Right lobe of liver (tissue), 6 donors: ENCODE measurements at places on chromosomes 2 and 18. TPM values are rescaled to one million over a fixed set of nuclear protein-coding genes. Genes with fewer than 3 reads are reported as not detected.
A peak's percentile ranks its signal among the peaks of the same experiment; 100 is the strongest.

DNA sequence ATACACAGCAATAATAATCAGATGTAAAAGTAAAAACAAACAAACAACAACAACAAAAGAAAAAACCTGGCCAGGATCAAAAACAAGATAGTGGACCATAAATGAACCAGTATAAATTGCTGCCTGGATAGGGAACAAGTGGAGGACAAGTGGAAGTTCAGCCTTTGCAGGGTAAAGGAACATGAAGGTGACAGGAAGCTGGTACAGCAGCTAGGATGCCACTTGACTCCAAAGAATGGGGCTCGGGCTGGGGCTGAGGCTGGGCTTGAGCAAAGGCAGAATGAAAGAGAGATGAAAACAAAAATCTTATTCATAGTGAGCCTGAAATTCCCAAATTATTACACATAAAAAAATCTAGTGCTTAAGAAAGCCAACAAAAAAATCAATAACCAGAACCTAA, 146.5 kb downstream of the CDH2 start:
- no peaks in the 10 kb centered on the region for H3K36me3 ChIP-seq
- H3K4me3 ChIP-seq: no peak overlapping the region
- no peaks in the 10 kb centered on the region for H3K4me1 ChIP-seq
- H3K27ac ChIP-seq: no peak overlapping the region
- no peaks in the 10 kb centered on the region for H3K27me3 ChIP-seq

Gene FSHR
- 0.06 TPM for total RNA-seq

DNA sequence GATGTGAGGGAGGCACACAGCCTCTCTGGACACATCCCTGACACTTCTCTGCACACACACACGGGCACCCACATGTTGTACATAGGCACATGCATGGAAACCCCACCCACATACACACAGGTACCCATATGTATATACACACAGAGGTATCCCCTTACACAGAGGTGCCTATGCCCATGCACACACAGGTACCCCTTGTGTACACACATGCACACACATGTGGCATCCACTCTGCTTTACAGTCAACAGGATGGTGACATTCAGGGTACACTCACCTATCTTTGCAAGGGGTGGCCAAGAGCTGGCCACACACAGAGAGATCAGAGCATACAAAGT, 59.5 kb downstream of the FAM168B start:
- H3K36me3 ChIP-seq: no peaks in the 10 kb centered on the region
- DNase-seq: no peak

DNA sequence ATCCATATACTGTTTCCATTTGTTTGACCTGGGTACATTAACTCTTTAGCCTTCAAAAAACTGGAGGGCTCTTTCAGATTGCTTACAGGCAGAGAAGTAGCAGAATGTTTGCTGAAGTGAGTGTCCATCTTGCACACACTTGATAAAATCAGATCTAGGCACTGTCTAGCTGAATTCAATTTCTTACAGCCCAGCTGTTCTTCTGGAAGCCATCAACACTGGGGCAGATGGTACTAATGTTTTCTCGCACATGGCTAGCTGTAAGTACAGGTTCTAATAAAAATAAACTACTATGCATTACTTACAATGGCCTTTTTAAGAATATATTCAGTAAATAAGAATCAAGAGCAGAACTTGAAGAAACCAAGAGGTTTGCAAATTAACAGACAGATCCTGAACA, 175.9 kb downstream of the NBAS start:
- H3K27me3 ChIP-seq: no peaks in the 10 kb centered on the region
- no peak overlapping the region for H3K27ac ChIP-seq
- DNase-seq: no peak
- H3K36me3 ChIP-seq: peaks cover 4% of the 10 kb centered on the region

Gene TM4SF20
- not detected for total RNA-seq

GRCh38 chr2:31770741-31771140, 190.0 kb upstream of the SRD5A2 start:
- no peak for DNase-seq
- no peaks in the 10 kb centered on the region for H3K36me3 ChIP-seq
- H3K4me3 ChIP-seq: no peak overlapping the region
- H3K4me1 ChIP-seq: no peaks in the 10 kb centered on the region

Gene OTOF
- 0.12 TPM for total RNA-seq

DNA sequence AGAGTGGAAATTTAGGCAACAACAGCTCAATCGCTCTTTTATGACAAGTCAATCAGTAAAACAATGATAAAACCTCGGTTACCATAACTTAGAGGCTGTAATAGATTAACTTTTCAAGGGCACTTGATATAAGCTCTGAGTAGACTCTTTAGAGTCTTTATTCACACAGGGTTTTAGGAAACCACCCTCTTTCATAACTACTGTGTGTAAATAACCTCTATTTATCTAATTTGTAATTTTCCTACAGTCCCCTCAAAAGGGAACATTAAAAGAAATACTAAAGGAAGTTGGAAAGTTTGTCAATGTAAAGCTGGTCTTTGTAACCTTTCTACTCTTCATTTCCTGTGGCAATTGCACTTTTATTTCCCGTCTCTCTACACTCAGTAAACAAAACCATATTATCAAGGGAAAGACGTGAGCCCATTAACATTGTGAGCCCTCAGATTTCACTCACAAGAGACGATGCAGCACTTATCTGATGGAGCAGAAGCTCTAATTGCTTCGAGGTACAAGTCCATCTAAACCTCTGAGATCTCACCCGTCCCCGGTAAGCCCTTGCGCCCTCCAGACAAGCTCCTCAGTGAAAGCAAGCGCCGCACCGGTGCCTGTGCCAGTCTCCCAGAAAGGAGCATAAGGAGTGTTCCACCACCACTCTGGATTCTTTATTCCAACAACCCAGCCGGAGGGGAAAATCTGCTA, 1.1 kb upstream of the HOXD1 start:
- peaks cover 14% of the 10 kb centered on the region for H3K4me1 ChIP-seq
- H3K27ac ChIP-seq: no peak overlapping the region
- no peak for DNase-seq
- peak overlapping the region; percentile 45 for H3K4me3 ChIP-seq
- H3K27me3 ChIP-seq: peaks cover 41% of the 10 kb centered on the region

DNA sequence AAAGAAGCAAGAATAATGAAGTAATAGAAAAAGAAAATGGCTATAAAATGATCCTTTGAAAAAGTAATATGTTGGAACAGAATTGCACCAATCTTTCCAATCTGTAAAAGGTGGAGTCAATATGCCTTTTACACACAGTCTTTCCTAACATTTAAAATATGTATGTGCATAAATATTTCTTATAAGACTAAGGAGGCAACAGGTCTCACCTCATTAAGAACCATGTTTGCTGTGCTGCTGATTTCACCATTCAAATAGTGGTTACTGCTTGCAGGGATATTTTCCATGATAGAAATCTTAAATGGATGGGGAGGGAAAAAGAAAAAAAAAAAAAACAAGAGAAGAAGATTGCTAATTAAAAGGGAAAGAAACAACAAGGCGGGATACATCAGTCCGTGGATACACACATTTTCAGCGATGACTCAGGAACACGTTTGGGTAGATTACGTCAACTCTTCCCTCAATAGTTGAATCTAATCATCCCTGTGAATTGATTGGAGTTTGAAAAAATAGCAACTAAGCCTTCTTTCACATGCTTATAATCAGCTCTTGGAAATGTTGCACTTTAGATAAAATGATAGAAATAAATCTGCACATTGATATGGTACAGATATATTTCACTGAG, 2133.9 kb upstream of the CELF4 start:
- no peaks in the 10 kb centered on the region for H3K4me1 ChIP-seq
- no peaks in the 10 kb centered on the region for H3K36me3 ChIP-seq
- H3K27me3 ChIP-seq: no peaks in the 10 kb centered on the region
- H3K27ac ChIP-seq: no peak overlapping the region
- H3K4me3 ChIP-seq: no peak overlapping the region
- DNase-seq: no peak

Gene STPG4
- not detected for total RNA-seq
